Gastrocnemius medialis (tissue), 4 donors: ENCODE measurements at places on chromosomes 13 and 19. TPM values are rescaled to one million over a fixed set of nuclear protein-coding genes. Genes with fewer than 3 reads are reported as not detected.

Gene OR10H1
- total RNA-seq: not detected

Gene PLIN3
- total RNA-seq: 64.2 TPM

Gene CNOT3
- total RNA-seq: 5.1 TPM

Gene C13orf46
- 0.15 TPM for total RNA-seq

Gene KRTDAP
- not detected for total RNA-seq

Gene PPM1N
- total RNA-seq: not detected

Gene GGACT
- 0.69 TPM for total RNA-seq

Gene LSM7
- total RNA-seq: 70.0 TPM

Gene TNNI3
- 5.8 TPM for total RNA-seq

Gene FFAR2
- not detected for total RNA-seq

Gene CRLF1
- total RNA-seq: 14.9 TPM

Gene DLL3
- not detected for total RNA-seq
